ENCODE measurements at places on chromosomes 6 and 20.

DNA sequence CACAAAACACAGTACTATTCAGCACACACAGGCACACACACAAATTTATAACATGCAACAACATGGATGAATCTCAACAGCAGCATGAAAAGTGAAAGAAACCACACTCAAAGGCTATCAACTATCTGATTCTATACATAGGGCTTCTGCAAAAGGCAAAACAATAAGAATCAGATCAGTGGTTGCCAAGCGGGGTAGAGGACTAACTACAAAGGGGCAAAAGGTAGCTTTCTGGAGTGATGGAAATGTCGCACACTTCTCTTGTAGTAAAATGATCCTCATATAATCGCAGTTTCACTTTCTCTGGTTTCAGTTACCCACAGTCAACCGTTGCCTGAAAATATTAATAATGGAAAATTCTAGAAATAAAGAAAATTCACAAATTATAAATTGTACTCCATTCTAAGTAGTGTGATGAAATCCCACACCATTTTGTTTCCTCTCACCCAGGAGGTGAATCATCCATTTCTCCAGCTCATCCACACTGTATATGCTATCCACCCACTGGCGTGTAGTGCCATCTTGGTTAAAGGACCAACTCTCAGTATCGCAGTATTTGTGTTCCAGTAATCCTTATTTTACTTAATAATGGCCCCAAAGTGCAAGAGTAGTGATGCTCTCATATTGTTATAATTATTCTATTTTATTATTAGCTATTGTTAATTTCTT lies 12.8 kb upstream of the PLN start:
- no peak for DNase-seq

DNA sequence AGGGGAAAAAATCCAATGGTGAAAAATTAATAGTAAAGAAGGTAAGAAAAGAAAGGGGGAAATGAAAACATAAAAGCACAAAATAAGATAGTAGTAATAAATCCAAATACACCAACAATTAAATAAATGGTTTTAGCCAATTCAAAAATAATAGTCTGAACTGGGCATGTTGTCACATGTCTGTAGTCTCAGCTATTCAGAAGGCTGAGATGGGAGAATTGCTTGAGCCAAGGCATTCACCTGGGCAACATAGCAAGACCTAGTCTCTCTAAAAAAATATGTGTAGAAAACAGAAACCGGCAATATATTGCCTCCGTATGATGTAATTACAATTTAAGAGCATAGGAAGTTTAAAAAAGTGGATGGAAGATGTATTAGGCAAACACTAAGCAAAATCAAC lies 311.3 kb upstream of the FERMT1 start:
- DNase-seq = no peak

GRCh38 chr6:166565084-166565967 lies 21.2 kb downstream of the RAMACL start:
- no peak for DNase-seq

GRCh38 chr20:37295001-37295400 lies 5.5 kb downstream of the MANBAL start:
- no peak for DNase-seq

DNA sequence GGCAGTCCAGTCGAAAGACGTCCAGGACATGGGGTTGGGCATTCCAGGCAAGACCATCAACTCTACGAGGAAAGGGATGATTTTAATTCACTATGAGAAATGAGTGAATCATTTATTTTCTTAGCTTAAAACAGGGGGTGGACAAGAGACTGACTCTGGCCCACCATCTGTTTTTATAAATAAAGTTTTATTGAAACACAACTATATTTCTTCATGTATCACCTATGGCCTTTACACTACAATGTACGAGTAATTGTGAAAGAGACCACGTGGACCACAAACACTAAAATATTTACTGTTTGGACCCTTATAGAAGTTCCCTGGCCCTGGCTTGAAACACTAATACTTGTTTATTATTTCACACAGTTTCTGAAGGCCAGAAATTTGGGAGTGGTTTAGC lies 15.6 kb upstream of the RSPO4 start:
- DNase-seq = no peak

DNA sequence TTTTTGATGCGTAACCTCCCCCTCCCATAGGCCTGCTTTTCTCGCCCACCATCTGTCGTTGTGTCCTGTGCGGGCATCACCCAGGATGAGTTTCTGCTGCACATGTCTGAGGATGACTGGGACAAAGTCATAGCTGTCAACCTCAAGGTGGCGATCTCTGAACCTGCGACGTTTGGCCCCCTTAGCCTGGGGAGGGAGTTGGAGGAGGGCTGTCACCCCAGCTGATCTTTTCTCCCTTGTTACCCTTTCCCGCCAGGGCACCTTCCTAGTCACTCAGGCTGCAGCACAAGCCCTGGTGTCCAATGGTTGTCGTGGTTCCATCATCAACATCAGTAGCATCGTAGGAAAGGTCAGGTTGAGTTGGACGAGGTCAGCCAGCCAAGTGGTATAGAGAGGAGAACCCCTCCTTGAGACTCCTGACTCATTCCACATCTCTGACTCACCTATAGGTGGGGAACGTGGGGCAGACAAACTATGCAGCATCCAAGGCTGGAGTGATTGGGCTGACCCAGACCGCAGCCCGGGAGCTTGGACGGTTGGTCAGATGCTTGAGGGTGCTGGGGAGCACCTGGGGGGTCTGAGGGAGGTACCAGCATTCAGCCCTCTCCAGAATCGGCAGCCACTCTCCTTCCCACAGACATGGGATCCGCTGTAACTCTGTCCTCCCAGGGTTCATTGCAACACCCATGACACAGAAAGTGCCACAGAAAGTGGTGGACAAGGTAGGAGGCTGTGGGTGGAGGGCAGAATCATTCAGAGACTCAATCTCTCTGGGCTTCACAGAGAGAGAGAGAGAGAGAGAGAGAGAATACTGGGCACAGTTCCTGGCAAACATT lies 954 bp downstream of the HSD17B8 start:
- no peak for DNase-seq

- no peak for DNase-seq
Observed at GRCh38 chr6:376827-377640, 14.5 kb upstream of the IRF4 start.

GRCh38 chr6:79631693-79632172 lies 604 bp downstream of the SH3BGRL2 start:
- DNase-seq = no peak

DNA sequence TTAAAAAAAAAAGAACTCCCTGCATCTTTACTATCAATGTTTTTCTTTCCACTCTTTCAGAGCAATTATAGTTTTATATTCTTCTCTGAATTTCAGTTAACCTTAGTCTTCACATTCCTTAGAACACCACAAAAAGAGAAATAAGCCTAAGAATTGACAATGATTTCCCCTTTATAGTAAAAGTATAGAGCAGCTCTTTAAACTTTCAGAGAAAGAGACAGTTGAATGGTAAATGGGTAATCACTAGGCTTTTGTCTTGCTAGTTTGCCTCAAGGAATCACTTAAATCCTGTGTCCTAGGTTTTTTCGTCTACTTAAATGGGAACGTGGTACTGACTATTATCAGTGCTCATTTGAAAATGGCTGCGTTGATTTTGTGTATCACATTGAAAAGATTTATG lies 31.8 kb downstream of the SLX4IP start:
- no peak for DNase-seq

GRCh38 chr20:5596401-5597193 lies 153.6 kb upstream of the SHLD1 start:
- DNase-seq = no peak

DNA sequence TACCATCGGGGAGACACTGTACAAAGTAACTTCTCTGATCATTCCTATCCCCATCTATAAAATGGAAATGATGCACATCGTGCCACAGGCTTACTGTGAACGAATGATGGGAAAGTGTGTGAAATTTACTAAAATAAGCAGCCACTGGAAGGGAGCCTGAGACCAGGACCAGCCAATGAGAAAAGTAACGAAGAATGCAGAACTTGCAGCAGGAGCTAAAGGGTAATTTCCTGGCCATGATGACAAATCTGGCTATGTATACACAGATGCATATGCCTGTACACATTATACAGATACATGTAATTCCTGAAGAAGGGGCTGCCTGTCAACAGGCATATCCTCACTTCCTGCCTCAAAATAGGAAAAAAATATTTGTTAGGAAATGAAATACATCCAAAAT lies 47.4 kb downstream of the GMDS start:
- DNase-seq = no peak

- no peak for DNase-seq
Observed at GRCh38 chr6:169555971-169556617, 145.7 kb downstream of the WDR27 start.

- no peak for DNase-seq
Observed at GRCh38 chr6:154399097-154399496, 42.5 kb upstream of the IPCEF1 start.

DNA sequence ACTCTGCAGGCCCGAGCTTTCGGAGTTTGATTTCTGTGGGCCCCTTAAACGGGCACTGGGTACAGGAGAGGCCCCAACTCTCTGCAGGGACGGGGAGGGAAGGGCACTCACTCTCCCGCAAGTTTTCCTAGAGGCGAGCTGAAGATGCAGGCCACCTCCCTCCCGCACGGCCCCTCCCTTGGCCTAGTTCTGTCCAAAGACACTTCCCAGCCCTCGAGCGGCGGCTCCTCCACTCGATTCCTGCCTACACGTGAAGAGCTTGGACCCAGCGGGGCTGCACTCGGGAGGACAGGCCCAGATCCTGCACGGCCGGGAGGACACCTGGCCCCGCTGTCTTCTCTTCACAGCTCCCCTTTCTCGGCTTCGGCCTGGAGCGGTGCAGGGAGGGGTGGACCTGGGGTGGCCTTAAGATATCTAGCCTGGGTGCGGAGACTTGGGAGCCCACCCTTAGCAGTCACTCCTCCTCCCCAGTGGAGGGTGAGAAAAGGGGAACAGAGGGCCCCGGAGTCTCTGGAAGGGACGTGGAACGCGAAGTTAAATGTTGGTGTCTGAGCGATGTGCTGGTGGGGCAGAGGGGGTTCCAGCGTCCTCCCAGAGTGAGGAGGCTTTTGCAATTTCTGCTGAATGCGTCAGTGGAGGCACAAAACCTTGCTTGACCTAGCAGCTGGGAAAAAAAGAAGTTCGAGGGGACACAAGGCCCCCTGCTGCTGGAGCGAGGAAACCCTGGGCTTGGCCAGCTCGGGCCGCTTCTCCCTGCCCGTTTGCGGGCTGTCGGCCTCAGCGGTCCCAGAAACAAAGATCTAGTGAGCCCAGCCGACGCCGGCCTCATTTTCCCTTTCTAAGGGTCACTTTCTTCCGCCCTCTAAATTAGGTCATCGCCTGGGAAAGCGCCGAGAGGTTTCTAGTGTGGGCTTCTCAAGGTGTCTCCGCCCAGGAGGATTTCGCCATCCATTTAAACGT lies 4.9 kb downstream of the OLIG3 start:
- DNase-seq = no peak

DNA sequence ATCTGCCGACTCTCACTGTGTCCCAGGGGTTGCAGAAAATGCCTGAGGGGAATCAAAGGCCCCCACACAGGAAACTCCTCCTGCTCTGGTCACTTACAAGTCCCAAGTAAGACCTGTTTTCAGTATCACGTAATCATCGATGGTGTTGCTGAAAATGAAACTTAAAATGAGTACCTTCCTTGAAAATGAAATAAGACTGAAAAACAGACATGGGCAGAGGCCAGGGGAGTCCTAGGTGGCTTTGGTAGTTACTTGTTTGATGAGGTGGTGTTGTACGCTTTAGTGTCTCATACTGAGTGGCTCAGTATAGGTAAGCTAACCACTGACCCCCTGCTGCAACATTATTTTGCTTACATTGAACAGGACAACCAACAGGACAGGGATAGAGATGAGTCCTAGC lies 43.0 kb upstream of the SYNCRIP start:
- no peak for DNase-seq

GRCh38 chr20:50467718-50468356 lies 42.3 kb upstream of the PTPN1 start:
- DNase-seq = no peak

GRCh38 chr20:20606050-20606449 lies 106.4 kb downstream of the RALGAPA2 start:
- DNase-seq = no peak

DNA sequence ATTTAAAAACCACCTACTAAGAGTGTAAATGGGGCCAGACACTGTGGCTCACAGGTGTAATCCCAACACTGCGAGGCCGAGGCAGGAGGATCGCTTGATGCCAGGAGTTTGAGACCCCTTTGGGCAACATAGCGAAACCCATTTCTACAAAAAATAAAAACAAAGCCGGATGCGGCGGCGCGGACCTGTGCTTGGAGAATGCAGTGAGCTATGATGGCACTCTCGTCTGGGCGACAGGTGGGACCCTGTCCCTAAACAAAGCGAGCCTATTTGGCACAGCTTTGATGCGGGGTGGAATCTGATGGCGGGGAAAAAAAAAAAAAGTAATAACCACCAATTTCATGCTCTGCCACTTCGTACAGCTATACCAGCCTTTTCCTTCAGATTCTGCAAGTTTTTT lies 1.1 kb downstream of the TCP1 start:
- no peak for DNase-seq
